ENCODE measurements at places on chromosomes 2 and 18. TPM values are rescaled to one million over a fixed set of nuclear protein-coding genes. Genes with fewer than 3 reads are reported as not detected.

- no peaks in the 10 kb centered on the region for H3K36me3 ChIP-seq
- DNase-seq, result no peak
- H3K4me3 ChIP-seq, result no peak overlapping the region
- H3K27me3 ChIP-seq, result no peaks in the 10 kb centered on the region
- H3K27ac ChIP-seq, result no peak overlapping the region
- no peaks in the 10 kb centered on the region for H3K4me1 ChIP-seq
These were observed 1526.0 kb downstream of the LRP1B start for GRCh38 chr2:140604788-140605187.

The SP9 gene
- total RNA-seq, result not detected

The MOGAT1 gene
- total RNA-seq, result not detected

The NTSR2 gene
- not detected for total RNA-seq

The SDC1 gene
- total RNA-seq, result 0.63 TPM

The PAIP2B gene
- total RNA-seq, result 0.64 TPM

The FBXO48 gene
- total RNA-seq, result 1.2 TPM

DNA sequence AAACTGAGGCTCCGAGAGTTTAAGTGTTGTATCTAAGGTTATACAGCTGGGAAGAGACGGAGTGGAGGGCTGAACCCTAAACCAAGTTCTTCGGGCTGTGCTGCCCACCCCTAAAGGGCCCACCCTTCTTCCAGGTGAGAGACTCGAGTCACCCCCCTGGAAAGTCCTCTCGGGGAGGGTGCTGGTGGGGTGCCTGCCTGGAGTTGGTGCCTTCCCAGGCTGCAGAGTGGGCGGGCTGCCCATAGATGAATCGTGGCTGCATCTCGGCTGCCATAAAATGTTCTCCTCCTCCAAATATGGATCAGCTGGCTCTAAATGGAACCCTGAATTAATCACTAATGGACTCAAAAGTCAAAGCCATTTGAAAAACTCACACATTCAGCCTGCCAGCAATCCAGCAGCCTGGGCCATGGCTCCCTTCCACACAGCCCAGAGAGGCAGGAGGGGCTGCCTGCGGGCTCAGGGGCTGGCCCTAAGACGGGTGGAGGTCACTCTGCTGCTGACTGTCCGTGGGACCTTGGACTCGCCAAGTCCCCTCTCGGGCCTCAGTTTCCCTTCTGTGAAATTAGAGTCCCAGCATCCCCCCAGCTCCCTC, 7.7 kb downstream of the CIB4 start:
- H3K4me3 ChIP-seq, result no peak overlapping the region
- H3K27ac ChIP-seq, result no peak overlapping the region
- DNase-seq, result no peak
- no peaks in the 10 kb centered on the region for H3K4me1 ChIP-seq

The ATP6V1B1 gene
- not detected for total RNA-seq

GRCh38 chr2:8475349-8476031, 206.4 kb upstream of the ID2 start:
- H3K36me3 ChIP-seq, result peaks cover 8% of the 10 kb centered on the region
- peak overlapping the region; percentile 31 for H3K4me3 ChIP-seq
- no peaks in the 10 kb centered on the region for H3K27me3 ChIP-seq
- peak; percentile 65 for DNase-seq
- peak overlapping the region; percentile 91 for H3K27ac ChIP-seq

GRCh38 chr2:147098940-147099339, 745.9 kb upstream of the ACVR2A start:
- H3K4me1 ChIP-seq, result no peaks in the 10 kb centered on the region
- no peak overlapping the region for H3K27ac ChIP-seq
- H3K36me3 ChIP-seq, result no peaks in the 10 kb centered on the region

DNA sequence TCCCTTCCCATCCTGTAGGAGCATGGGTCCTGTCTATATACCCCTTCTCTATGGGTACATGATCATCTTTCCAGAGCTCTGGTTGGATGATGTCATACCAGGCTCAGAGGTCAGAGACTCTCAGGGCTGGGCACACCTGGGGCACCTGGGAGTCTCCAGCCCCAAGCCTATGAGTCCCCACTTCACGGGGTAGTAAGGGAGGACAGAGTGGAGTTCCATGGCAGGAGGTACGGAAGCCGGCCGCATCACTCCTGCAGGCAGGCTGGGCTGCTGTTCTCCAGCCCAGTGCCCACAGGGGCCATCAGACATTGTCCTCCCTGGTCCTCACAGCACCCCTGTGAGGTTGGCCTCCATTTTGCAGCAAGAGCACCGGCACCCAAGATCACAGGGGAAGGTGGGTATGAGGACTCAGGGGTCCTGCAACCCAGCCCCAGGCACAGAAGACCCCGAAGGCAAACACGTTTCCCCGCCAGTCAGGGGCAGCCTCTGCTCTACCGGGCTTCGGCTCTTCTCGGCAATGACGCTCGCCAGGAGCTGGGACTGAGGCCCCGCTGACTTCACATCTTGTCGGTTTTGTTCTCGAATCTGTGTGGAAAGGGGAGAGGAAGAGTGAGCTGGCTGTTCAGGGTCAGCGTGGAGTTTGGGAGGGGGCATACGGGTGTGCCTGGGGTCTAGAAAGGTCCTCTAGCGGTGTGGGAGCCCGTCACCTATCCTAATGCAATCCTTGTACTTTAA, 91.5 kb downstream of the ADD2 start:
- H3K4me3 ChIP-seq, result no peak overlapping the region
- H3K4me1 ChIP-seq, result no peaks in the 10 kb centered on the region
- H3K27me3 ChIP-seq, result no peaks in the 10 kb centered on the region
- H3K36me3 ChIP-seq, result no peaks in the 10 kb centered on the region
- no peak for DNase-seq

GRCh38 chr2:86562485-86562921, 740 bp downstream of the CHMP3 start:
- H3K4me1 ChIP-seq, result peaks cover 24% of the 10 kb centered on the region
- peaks cover 35% of the 10 kb centered on the region for H3K36me3 ChIP-seq
- peaks cover 2% of the 10 kb centered on the region for H3K27me3 ChIP-seq
- H3K27ac ChIP-seq, result peak overlapping the region; percentile 99

DNA sequence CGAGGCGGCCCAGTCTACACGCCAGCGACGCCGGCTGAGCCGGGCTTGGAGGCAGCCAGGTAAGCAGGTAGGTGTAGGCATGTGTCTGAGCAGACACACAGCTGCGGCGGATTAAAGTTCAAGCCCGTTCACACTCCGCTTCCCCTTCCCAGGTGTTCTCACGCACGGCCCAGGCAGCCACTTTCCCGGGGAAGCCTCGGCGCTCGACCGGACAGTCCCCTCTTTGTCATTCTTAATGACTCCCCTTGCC, 367 bp downstream of the TGFA start:
- H3K4me3 ChIP-seq, result peak overlapping the region; percentile 85
- H3K27ac ChIP-seq, result no peak overlapping the region
- no peaks in the 10 kb centered on the region for H3K36me3 ChIP-seq
- peaks cover 15% of the 10 kb centered on the region for H3K4me1 ChIP-seq
- H3K27me3 ChIP-seq, result peaks cover 63% of the 10 kb centered on the region

GRCh38 chr2:10940596-10940995, 28.9 kb downstream of the KCNF1 start:
- H3K27ac ChIP-seq, result no peak overlapping the region
- H3K36me3 ChIP-seq, result no peaks in the 10 kb centered on the region
- peaks cover 3% of the 10 kb centered on the region for H3K27me3 ChIP-seq
- no peak for DNase-seq

The EEF1B2 gene
- 761 TPM for total RNA-seq

- H3K4me3 ChIP-seq, result no peak overlapping the region
- H3K27me3 ChIP-seq, result peaks cover 38% of the 10 kb centered on the region
These were observed 9.5 kb upstream of the SMAD7 start for GRCh38 chr18:48959921-48960920.

GRCh38 chr2:174775571-174775980, 11.3 kb upstream of the CHRNA1 start:
- H3K4me1 ChIP-seq, result peaks cover 49% of the 10 kb centered on the region
- peak overlapping the region; percentile 5 for H3K27ac ChIP-seq
- H3K27me3 ChIP-seq, result no peaks in the 10 kb centered on the region
- H3K4me3 ChIP-seq, result no peak overlapping the region
- peak; percentile 67 for DNase-seq

The STARD6 gene
- not detected for total RNA-seq

DNA sequence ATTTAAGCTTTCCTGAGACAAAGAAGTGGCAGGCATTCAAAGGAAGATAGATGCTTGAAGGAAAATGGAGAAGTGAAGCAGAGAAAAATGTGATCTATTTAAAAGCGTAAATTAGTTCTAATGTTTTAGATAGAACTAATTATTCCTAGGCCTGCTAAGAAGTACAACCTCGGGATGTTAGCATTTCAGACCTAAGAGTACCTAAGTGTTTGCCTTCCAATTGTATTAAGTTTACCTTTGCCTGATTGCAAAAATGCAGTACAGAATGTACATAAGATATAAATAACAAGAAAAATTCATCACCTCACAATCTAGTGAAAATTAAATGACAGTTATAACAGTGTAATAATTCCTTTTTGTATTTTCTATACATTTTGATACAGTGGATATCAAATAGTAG, 71.1 kb upstream of the HNMT start:
- H3K27me3 ChIP-seq, result no peaks in the 10 kb centered on the region
- no peak overlapping the region for H3K27ac ChIP-seq
- no peaks in the 10 kb centered on the region for H3K36me3 ChIP-seq
- H3K4me3 ChIP-seq, result no peak overlapping the region
- no peak for DNase-seq

The HS6ST1 gene
- 20.1 TPM for total RNA-seq

- H3K27me3 ChIP-seq, result no peaks in the 10 kb centered on the region
- H3K27ac ChIP-seq, result no peak overlapping the region
- no peaks in the 10 kb centered on the region for H3K4me1 ChIP-seq
- no peak overlapping the region for H3K4me3 ChIP-seq
These were observed 416.3 kb upstream of the PIK3C3 start for GRCh38 chr18:41538751-41539150.

- no peak for DNase-seq
- H3K36me3 ChIP-seq, result no peaks in the 10 kb centered on the region
- H3K4me1 ChIP-seq, result no peaks in the 10 kb centered on the region
- H3K27me3 ChIP-seq, result no peaks in the 10 kb centered on the region
- no peak overlapping the region for H3K27ac ChIP-seq
These were observed 9.3 kb upstream of the KCNE4 start for GRCh38 chr2:223042704-223043118.

The COL4A4 gene
- total RNA-seq, result not detected

DNA sequence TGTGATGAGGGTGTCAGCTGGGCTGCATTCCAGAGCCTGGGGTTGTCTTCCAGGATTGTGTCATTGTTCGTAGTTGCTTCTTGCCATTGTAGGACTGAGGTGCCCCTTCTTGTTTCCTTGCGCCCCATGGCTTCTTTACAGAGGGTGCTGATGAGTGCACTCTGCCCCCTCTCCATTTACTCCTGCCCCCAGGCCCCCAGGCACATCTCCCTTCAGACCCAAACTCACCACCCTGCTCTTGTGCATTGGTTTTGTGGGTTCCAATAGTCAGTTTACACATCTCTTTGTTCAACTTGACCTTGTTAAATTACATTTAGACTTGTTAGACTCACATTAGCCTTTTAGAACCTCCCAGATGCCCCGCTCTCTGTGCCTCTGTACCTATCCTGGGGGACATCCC, 33.1 kb downstream of the HJURP start:
- peaks cover 12% of the 10 kb centered on the region for H3K27me3 ChIP-seq
- H3K36me3 ChIP-seq, result no peaks in the 10 kb centered on the region
- no peaks in the 10 kb centered on the region for H3K4me1 ChIP-seq
- no peak for DNase-seq
- H3K27ac ChIP-seq, result no peak overlapping the region
